ENCODE measurements at places on chromosomes 1 and 21.

- no peak overlapping the region for H3K27ac ChIP-seq
- no peaks in the 10 kb centered on the region for H3K27me3 ChIP-seq
- no peak overlapping the region for H3K4me3 ChIP-seq
- H3K4me1 ChIP-seq: no peaks in the 10 kb centered on the region
- H3K36me3 ChIP-seq: no peaks in the 10 kb centered on the region
These were observed 271.8 kb downstream of the BRINP2 start for GRCh38 chr1:177442584-177442983.

- no peak for DNase-seq
- no peak overlapping the region for H3K4me3 ChIP-seq
- H3K4me1 ChIP-seq: no peaks in the 10 kb centered on the region
- H3K36me3 ChIP-seq: no peaks in the 10 kb centered on the region
These were observed 139.7 kb downstream of the CYYR1 start for GRCh38 chr21:26433386-26433785.

DNA sequence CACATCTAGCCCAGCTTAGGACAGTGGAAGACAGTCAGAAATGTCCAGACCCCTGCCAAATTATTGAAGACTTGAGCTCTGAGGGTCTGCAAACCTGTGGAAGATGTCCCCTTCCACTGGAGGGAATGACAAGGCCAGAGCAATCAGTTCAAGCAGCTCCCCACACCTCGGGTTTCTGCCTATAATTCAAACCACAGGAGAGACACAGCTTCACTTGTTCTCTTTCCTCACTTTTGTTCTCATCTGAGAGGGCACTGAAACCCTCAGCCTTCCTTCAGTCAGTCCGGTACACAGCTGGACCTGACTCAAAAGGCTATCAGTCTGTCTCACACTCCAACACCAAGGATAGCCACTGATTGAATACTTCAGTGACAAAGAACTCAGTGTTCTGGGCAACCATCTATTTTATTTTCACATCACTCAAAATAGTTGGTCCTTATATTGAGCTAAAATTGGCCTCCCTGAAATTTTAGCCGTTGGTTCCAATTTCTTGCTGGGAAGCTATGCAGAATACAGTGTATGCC is 70.1 kb downstream of the TENT5C start:
- H3K4me3 ChIP-seq: no peak overlapping the region
- no peaks in the 10 kb centered on the region for H3K36me3 ChIP-seq
- H3K4me1 ChIP-seq: peaks cover 2% of the 10 kb centered on the region
- no peak overlapping the region for H3K27ac ChIP-seq
- DNase-seq: no peak

- H3K4me3 ChIP-seq: no peak overlapping the region
- no peak overlapping the region for H3K27ac ChIP-seq
- H3K4me1 ChIP-seq: no peaks in the 10 kb centered on the region
- no peaks in the 10 kb centered on the region for H3K27me3 ChIP-seq
These were observed 466.2 kb upstream of the NR5A2 start for GRCh38 chr1:199561334-199561733.

GRCh38 chr1:21618059-21618458 is 51.1 kb downstream of the RAP1GAP start:
- H3K27ac ChIP-seq: no peak overlapping the region
- H3K4me3 ChIP-seq: no peak overlapping the region
- no peaks in the 10 kb centered on the region for H3K36me3 ChIP-seq

DNA sequence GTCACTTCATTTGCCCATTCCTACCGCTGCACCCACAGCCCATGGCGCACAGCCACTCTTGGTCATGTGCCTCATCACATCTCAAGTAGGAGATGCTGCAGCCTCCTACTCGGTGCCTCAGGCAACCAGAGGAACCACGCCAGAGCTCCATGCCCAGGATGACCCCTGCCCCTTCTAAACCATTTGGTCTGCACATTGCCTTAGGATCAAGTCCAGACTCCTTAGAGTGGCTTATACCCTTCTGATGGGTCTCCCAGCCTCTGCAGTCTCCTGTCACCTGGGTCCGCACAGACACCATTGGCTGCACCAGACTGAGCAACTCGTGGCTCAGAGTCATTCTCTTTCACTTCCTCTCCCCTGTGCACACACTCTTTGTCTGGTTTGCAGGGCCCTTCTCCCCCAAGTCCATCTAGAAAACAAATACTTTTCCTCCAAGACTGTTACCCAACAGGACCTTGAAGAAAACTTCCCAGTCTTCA is 2.2 kb upstream of the ADORA3 start:
- H3K36me3 ChIP-seq: no peaks in the 10 kb centered on the region
- peaks cover 2% of the 10 kb centered on the region for H3K4me1 ChIP-seq
- DNase-seq: no peak
- no peaks in the 10 kb centered on the region for H3K27me3 ChIP-seq
- H3K4me3 ChIP-seq: no peak overlapping the region
- H3K27ac ChIP-seq: no peak overlapping the region

DNA sequence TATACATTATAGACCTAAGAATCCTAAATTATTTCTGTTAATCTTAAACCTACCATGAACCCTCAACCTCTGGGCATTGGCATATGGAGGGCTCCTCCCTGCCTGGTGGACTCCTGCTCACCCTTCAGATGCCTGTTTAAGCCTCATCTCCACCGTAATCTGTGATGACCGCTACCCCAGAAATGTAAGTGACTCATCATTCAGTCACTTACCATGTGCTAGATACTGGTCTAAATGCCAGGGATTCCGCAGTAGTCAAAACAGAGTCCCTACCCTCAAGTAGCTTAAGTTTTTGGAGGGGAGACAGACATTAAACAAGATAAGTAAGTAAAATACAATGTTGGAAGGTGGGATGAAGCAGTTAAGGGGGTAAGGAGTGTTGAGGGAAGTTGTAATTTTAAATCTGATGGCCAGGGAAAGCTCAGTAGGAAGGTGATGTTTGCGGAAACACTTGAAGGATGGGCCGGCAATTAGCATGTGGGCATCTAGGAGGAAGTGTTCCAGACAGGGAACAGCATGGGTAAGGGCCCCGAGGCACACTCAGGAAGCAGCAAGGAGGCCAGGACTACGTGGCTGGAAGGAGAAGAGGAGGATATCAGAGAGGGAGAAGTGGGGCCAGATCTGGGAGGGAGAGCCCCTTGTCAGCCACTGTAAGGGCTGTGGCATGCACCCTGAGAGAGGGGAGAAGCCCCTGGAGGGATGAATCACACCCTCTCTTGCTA is 141.7 kb upstream of the HOOK1 start:
- DNase-seq: peak; percentile 95
- H3K36me3 ChIP-seq: no peaks in the 10 kb centered on the region
- H3K27me3 ChIP-seq: no peaks in the 10 kb centered on the region
- peak overlapping the region; percentile 14 for H3K27ac ChIP-seq

DNA sequence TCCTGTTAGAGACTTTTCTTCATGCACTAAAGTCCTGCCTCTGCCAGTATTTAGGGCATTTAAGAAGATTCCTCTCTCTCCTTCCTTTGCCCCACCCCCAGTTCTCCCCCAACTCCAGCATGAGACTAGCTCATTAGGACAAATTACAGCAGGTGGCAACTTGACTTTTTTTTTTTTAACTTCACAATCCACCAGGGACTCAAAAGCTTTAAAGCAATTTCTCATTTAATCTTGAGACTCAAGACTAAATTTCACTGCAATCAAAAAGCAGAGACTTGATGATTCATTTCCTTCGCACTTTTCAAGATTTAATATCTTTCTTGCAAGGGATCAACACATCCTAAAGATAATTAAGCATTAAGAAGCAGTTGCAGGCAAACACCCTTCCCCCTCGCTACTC is 74.9 kb downstream of the WLS start:
- no peak overlapping the region for H3K4me3 ChIP-seq
- H3K4me1 ChIP-seq: no peaks in the 10 kb centered on the region
- peaks cover 5% of the 10 kb centered on the region for H3K36me3 ChIP-seq
- DNase-seq: no peak

- H3K27me3 ChIP-seq: no peaks in the 10 kb centered on the region
- H3K4me1 ChIP-seq: no peaks in the 10 kb centered on the region
- no peak overlapping the region for H3K27ac ChIP-seq
- no peaks in the 10 kb centered on the region for H3K36me3 ChIP-seq
- H3K4me3 ChIP-seq: no peak overlapping the region
- peak; percentile 64 for DNase-seq
These were observed 26.9 kb downstream of the OR6Y1 start for GRCh38 chr1:158527190-158527815.

DNA sequence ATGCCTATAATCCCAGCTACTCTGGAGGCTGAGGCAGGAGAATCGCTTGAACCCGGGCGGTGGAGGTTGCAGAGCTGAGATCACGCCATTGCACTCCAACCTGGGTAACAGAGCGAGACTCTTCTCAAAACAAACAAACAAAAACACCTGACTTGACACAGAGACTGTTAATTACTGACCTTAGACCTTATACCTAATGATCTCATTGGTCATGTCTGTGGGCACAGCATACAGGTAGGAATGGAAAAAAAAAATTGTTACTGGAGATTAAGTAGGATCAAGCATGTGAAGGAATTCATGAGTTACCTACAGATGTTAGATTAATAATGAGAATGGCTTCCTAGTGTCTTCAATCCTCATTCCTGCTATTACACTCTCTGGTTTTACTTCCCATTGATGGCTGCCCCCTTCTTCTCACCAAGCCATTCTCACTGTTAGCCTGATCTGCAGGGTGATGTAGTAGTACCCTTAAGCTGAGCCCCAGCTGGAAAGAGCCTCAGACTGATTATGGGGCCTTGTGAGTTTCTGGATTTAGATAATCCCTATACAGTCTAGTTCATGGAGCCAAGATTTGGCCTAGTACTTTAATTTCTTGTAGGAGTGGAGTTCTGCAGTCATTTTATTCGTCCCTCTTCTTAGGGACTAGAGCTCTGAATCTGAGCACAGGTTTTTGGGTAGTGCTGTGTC is 8.8 kb downstream of the TBCE start:
- H3K27ac ChIP-seq: no peak overlapping the region
- no peaks in the 10 kb centered on the region for H3K36me3 ChIP-seq
- H3K4me1 ChIP-seq: no peaks in the 10 kb centered on the region
- DNase-seq: no peak

- H3K36me3 ChIP-seq: no peaks in the 10 kb centered on the region
- peaks cover 3% of the 10 kb centered on the region for H3K4me1 ChIP-seq
- no peak overlapping the region for H3K27ac ChIP-seq
- H3K4me3 ChIP-seq: no peak overlapping the region
- no peaks in the 10 kb centered on the region for H3K27me3 ChIP-seq
These were observed 1126.7 kb upstream of the ADGRL2 start for GRCh38 chr1:80673935-80674597.
